Kasumi-1 (cell line): ENCODE measurements at places on chromosomes 2 and 18.

DNA sequence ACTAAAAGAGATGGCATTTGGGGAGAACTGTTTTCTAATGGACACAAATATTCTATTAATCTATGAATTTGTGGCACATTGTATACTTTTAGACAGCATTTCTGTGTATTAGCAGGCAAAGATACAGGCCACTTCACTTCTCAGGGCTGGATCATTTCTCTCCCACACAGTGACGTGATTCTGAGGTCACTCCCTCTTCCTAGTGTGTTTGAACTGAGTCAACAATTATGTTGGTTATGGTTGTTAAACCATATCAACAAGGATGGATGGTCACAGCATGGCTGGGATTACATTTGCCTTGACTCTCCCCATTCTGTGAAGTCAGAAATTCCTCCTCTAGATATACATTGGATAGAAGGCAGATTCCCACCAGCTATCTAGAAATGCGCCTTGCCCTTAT lies 11.6 kb downstream of the NOSTRIN start:
- DNase-seq = no peak

- peak; percentile 42 for DNase-seq
Observed at GRCh38 chr2:24972315-24972961, 683 bp upstream of the DNAJC27 start.

DNA sequence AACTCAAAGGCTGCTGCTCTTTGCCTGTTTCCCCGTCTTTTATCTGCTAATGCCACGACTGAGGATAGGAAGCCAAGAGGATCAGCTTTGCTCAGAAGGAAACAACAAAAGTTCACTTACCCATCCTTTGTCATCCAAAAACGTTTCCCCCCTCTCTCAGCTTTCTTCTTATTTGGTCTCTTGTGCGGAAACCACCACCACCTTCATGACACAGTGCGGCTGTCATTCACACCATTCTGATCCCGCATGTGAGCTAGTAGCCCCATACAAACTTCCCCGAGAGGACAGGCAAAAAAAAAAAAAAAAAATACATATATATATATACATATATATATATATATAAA lies 656 bp downstream of the LRRTM4 start:
- no peak for DNase-seq

GRCh38 chr2:205435970-205436369 lies 246.3 kb upstream of the NRP2 start:
- no peak for DNase-seq

DNA sequence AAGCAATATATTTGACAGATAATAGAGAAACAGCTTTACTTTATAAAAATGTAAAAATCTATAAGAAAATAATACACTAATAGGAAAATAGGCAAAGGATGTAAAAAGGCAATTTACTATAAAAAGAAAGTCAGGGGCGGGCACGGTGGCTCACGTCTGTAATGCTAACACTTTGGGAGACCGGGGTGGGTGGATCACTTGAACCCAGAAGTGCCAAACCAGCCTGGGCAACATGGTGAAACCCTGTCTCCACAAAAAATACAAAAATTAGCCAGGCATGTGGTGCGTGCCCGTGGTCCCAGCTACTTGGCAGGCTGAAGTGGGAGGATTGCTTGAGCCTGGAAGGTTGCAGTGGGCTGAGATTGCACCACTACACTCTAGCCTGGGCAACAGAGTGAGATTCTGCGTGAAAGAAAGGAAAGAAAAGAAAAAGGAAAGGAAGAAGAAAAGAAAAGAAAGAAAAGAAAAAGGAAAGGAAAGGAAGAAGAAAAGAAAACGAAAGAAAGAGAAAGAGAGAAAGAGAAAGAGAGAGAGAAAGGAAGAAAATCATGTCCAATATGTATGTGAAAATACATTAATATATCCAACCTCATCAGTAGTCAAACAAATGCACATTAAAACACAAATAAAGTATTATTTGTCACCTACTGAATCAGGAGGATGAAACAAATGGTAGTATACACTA lies 65.1 kb downstream of the ADD2 start:
- no peak for DNase-seq

GRCh38 chr2:62688771-62689170 lies 16.7 kb upstream of the EHBP1 start:
- DNase-seq = no peak
